ENCODE measurements at places on chromosomes 2 and 18.

DNA sequence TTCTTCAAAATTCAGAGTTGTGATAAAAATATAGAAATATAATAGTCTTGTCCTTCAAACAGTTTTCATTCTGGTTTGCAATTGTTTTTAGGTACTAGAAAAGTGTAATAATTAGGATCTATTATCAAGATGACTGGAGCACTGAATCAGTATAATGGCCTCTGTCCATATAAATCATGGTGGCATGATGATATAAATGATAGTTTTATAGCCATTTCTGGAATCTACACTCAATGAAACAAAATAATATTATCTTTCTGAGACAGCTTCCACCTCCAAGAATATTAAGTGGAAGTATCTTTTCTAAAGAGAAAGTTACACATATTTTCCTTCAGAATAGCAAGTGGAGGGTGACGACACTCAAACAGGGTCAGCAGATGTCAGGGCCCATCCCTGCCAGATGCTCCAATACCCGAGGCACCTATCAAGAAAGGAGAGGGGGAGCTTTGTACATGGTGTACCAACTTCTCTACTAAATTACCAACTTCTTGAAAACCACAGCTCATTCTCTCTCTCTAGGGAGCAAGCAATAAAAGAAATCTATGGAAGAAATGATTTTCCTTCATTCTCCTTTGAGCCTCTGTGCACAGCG, 882.7 kb upstream of the CHAC2 start:
- no peak for DNase-seq

GRCh38 chr2:238899386-238899785, 51.5 kb downstream of the TWIST2 start:
- DNase-seq, result no peak

GRCh38 chr2:178484245-178485041, 4.2 kb downstream of the PLEKHA3 start:
- no peak for DNase-seq

GRCh38 chr2:215653344-215654030, 217.6 kb upstream of the FN1 start:
- DNase-seq, result no peak

Measured in omental fat pad (tissue), 4 donors.